Endothelial cell (in vitro differentiated cells): ENCODE measurements at places on chromosomes 6 and 20.

DNA sequence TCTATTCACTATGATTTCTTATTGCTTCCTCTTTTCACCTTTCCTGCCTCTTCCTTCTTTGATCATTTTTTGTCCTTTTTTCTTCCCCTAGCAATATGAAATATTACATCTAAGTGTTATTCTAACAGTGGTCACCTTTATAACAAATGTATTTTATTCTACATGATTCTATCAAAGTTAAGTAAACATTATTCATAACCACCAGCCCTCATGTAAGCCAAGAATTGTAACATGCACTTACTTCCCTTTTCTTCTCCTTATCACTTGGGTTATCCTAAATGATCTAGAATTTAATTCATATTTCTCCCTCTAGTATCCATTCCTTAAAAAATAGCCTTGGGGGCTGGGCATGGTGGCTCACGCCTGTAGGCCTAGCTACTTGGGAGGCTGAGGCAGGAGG lies 88.3 kb upstream of the SLC22A23 start:
- no peak for DNase-seq

DNA sequence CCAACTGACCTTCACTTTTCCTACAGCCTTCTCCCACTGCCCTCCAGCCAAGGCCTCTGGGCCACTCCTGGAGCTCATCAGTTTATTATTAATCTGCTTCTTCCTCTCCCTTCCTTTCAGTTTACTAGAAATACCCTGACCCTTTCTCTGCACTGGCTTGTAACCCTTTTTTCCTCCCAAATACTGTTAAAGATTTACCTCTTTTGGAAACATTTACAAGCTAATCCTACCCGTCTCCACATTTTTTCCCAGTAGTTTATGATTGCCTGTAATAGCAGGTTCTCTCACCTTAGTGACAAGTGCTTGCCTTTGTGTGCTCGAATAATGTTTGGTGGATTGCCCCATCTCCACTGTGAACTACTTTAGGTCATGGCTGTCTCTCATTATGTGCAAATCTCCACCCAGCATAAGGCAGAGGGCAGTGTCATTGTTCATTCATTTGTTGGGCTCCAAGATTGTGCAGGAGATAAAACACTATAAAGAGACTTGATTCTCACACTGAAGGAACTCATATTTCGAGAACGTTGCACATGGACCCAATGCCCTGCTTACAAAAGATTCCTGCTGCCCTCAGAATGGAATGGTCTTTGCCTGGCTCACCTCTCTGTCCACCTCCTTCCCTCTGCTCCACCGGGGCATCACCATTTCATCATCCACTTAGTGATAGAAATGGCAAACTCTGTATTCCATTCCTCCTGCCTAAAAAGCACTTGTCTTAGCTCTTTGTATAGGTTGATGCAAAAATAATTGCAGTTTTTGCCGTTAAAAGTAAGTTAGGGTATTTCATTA lies 491.1 kb downstream of the UTRN start:
- no peak for DNase-seq

- DNase-seq: no peak
Observed at GRCh38 chr6:46925563-46926253, 4.0 kb upstream of the ADGRF5 start.

- DNase-seq: no peak
Observed at GRCh38 chr6:121884620-121885019, 449.2 kb downstream of the GJA1 start.

DNA sequence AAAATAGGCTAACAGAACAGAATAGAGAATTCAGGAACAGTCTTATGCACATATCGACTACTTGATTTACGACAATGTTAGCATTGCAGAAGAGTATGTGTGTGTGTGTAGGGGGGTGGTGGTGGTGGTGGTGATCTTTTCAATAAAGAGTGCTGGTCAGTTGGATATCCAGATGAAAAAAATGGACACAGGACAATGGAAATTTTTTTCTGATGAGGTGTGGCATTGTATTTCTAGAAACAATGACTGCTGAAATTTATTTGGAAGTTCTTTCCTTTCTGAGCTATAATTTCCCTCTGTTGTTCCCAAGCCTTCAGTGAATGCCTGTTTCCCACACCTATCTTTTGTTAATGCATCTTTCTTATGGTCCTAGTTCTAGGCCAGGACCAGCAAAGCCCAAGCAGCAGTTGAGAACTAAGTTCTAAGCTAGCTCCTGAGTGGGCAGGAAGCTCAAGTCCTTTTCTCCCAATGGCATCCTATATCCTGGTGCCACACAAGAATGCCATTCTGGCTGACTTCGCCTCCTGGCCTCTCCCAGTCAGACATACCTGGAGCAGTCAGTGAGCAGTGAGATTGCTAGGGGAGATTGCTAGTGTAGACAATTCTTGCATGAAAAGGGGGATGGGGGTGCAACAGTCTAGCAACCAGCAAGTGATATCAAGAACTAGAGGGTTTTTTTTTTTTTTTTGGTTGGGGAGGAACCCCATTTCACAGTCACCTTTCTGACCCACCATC lies 1.2 kb upstream of the TOX2 start:
- no peak for DNase-seq

- no peak for DNase-seq
Observed at GRCh38 chr6:156313037-156313436, 464.1 kb upstream of the ARID1B start.

- DNase-seq: no peak
Observed at GRCh38 chr6:2863901-2864300, 22.2 kb upstream of the SERPINB1 start.

DNA sequence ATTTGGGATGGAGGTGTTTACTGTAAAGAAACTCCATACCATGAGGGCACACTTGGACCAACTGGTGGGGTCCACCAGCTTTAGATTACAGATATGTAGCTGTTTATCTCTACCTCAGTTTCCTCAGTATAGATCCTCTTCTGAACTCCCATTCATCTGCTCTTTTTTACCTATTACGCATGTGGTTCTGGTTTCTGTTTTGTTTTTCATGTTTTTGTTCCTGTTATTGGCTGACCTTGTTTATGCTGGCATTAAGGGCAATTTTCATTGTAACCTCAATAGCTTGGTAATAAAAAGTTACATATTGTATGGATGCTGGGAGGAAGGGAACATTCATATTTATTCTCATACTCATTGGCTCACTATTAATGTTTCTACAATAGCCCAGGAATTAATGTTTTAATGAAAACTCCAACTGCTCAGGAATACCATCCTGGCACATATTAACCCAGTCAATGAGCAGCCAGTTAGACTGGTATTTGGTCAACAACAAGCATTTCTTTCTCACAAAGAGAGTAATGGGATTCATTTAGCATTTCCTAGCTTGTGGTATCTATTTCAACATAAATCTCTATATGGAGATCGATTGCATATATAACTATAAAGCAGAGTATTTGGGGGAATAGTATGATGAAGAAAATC lies 83.8 kb upstream of the FAM184A start:
- DNase-seq: no peak

DNA sequence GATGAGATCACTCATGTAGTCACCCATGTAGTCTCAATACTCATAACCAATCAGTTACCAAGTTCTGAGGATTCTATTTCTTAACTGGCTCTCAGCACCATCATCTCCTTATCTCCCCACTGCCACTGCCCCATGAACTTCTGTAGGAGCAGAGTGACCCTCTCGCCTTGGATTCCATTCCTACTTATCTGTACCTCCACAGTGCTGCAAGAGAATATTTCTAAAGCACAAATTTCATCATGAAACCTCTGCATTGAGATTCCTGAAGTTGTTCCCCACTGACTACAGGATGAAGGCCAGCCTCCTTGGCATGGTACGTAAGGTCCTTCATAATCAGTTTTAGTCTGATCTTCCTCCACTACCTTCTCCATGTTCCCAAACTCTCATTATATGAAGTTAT lies 34.8 kb downstream of the BACH2 start:
- no peak for DNase-seq

- no peak for DNase-seq
Observed at GRCh38 chr6:130997061-130997753, 65.8 kb downstream of the EPB41L2 start.

- DNase-seq: no peak
Observed at GRCh38 chr20:7601431-7601830, 338.8 kb downstream of the HAO1 start.

DNA sequence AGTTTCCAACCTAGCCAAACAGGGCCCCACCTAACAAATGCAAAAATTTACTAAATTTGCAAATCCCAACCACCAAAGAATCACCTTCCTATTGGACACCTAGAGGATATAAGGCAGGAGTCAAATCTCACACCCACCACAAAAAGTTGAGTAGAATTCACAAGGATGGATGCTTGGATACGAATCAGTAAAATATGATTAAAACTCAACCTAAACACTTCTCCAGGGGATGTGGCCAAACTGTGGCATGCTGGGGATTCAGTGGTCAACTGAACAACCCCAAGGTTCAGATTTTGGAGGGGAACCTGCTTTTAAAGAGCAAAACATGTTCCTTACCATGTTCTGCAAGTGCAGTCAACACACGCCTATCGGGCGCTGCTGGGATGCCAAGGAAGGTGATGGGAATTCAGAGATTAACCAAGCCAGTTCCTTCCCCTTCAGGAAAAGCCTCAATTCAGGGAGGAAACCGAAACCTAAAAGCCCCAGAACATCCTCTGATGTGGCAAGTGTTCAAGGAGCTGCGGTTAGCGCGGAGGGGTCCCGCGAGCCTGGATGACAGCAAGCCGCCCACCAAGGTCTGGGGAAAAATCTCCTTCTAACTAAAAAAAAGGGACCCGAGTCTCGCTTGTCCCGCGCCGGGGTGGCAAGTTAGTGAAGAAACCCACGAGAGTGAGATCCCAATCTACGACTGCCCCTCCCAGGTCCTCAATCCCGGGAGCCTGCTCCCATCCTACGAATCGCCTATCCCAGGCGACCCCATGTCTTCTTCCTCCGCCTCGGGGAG lies 902 bp downstream of the SAMHD1 start:
- DNase-seq: peak; percentile 31

- no peak for DNase-seq
Observed at GRCh38 chr6:78618970-78619369, 248.4 kb upstream of the IRAK1BP1 start.

- DNase-seq: no peak
Observed at GRCh38 chr20:37305079-37305478, 15.6 kb downstream of the MANBAL start.

GRCh38 chr20:33864324-33864963 lies 53.3 kb downstream of the CHMP4B start:
- no peak for DNase-seq

- DNase-seq: no peak
Observed at GRCh38 chr6:98124171-98124570, 710.2 kb upstream of the POU3F2 start.

GRCh38 chr6:137792160-137793033 lies 74.7 kb upstream of the TNFAIP3 start:
- no peak for DNase-seq

GRCh38 chr6:45640081-45640491 lies 262.4 kb upstream of the SUPT3H start:
- no peak for DNase-seq

GRCh38 chr6:6707143-6707542 lies 118.6 kb downstream of the LY86 start:
- no peak for DNase-seq

DNA sequence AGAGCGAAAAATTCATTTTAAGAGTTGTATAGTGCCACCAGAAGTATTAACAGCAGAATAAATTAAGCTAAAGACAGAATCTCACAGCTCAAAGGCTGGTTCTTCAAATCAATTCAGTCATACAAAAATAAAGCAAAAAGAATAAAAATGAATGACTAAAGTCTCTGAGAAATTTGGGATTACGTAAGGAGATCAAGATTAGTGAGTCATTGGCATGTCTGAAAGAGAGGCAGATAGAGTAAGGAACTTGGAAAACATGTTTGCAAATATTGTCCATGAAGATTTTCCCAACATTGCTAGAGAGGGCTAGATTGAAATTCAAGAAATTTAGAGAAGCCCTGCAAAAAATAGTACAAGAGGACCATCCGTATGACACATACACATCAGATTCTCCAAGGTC lies 1413.9 kb upstream of the ADGRB3 start:
- DNase-seq: no peak

DNA sequence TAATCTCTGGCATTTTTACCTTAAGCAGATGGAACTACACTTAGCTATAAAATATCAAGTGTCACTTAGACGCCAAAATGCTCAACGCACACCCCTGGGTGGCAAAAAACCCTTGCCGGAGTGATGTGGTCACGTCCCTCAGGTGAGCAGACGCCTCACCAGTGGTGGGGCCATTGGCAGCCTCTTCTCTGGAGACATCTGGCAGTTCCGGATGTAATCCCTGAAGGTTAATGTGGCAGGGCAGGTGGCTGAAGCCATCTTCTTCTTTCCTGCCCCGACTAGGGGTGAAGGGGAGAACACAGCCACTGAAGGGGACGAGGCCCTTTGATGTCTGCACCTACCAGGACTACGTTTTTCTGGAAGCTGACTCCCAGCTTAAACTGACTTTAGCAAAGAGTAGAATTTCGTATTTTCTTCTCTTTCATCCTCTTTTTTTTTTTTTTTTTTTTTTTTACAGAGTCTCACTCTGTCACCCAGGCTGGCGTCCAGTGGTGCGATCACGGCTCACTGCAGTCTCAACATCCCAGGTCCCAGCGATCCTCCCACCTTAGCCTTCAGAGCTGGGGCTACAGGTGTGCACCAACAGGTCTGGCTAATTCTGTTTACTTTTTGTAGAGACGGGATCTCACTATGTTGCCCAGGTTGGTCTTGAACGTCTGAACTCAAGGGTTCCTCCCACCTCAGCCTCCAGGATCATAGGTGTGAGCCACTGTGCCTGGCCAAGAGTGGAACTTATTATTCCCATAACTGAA lies 152.1 kb downstream of the TTLL2 start:
- DNase-seq: no peak

DNA sequence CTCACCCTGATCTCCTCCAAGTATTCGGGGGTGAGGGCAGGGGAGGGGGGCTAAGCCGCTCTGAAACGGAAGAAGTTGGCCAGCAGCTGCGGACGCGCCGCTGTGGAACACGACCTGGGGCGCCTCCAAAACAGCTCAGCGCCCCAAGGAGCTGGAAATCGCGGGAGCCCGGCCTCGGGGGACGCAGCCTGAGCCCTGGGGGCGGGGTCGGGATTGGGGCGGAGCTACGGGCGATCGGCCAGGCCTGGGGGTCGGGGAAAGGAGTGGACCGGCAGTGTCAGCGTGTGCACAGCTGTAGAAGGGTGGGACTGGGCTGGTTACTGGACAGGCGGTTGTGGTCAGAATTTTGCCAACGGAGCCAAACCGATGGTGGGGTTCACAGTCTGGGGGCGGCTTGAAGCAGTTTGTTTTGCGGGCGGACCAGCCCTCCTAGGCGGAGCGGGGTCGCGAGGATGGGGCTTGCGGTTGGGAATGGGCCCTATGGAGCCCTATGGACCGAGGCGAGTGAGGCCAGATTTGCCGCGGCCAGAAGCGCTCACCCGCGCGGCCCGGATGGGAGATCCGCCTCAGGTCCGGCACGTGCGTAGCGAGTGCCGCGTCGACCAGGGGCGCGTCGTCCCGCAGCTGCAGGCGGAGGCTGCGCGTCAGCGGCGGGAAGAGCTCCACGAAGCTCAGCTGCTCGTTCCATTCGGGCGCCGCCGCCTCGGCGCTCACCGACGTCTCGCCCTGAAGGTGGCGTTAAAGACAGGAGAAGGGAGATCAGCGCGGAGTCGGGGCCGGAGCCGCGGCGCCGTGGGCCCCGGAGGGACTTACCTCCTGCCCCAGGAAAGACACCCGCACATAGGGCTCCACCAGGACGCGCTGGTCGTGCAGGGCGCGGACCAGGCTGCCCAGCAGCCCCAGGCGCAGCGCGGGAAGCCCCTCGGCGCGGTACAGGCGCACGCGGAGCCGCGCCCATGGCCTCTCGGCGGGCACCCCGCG lies 14.3 kb upstream of the SPAG4 start:
- peak; percentile 67 for DNase-seq

- no peak for DNase-seq
Observed at GRCh38 chr20:38133680-38134426, 31.2 kb downstream of the TGM2 start.

- peak; percentile 54 for DNase-seq
Observed at GRCh38 chr6:123415844-123416468, 220.8 kb downstream of the TRDN start.

GRCh38 chr6:67391955-67392354 lies 1243.1 kb upstream of the ADGRB3 start:
- no peak for DNase-seq
